ENCODE measurements at places on chromosomes 2 and 18. TPM values are rescaled to one million over a fixed set of nuclear protein-coding genes. Genes with fewer than 3 reads are reported as not detected.

C2orf81 gene
- 4.9 TPM for total RNA-seq

LOXHD1 gene
- total RNA-seq: 0.05 TPM

ARHGAP15 gene
- not detected for total RNA-seq

POU3F3 gene
- not detected for total RNA-seq

TUBB8B gene
- not detected for total RNA-seq
